ENCODE measurements at places on chromosomes 1 and 21. TPM values are rescaled to one million over a fixed set of nuclear protein-coding genes. Genes with fewer than 3 reads are reported as not detected.

The PAQR6 gene
- 1.6 TPM for total RNA-seq

The TENT5C gene
- 0.12 TPM for total RNA-seq

The AQP10 gene
- total RNA-seq, result not detected

The TBX19 gene
- 2.3 TPM for total RNA-seq

The CD160 gene
- total RNA-seq, result not detected

DNA sequence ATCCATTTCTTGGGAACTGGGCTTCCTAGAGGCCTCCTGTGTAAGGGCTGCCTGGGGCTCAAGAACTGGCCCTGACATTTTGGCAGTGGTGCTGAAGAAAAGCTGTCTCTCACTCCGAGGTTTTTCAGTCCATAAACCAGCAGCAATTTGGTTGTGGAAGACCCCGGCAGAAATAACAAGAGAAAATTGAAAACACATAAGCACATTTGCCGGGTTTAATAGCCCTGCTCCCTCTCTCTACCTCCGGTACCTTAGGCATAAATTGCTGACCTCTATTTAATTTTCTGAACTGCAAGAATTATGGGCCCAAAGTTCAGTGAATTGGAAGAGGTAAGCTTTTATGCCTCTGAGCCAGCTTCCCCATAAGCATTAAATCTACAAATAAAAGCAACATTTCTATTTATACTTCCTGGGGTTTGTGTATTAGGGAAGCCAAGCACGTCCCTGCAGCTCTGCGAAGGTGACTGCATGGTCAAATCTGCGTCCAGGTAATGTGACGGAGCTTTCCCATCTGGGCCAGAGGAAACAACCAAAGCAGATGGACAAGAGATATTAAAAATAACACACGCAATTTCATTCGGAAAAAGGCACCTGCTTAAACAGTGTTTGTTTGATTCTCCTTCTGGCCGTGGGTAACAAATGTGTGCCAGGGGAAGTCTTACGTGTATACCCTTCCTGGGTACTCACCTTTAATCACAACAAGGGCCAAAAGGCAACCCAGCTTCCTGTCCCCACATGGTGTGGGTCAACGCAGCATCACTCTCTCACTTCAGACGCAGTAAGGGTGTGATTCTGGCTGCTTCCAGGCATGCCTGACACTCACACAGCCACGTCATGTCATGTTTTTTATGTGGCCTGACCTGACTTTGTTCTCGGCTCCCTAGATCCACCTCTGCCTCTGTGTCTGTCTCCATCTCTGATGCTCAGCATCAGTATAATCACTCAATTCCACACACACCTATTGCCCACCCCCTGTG is 69.2 kb downstream of the PAPPA2 start:
- no peaks in the 10 kb centered on the region for H3K36me3 ChIP-seq
- H3K27me3 ChIP-seq, result no peaks in the 10 kb centered on the region
- H3K4me1 ChIP-seq, result no peaks in the 10 kb centered on the region
- H3K4me3 ChIP-seq, result no peak overlapping the region
- H3K27ac ChIP-seq, result no peak overlapping the region

DNA sequence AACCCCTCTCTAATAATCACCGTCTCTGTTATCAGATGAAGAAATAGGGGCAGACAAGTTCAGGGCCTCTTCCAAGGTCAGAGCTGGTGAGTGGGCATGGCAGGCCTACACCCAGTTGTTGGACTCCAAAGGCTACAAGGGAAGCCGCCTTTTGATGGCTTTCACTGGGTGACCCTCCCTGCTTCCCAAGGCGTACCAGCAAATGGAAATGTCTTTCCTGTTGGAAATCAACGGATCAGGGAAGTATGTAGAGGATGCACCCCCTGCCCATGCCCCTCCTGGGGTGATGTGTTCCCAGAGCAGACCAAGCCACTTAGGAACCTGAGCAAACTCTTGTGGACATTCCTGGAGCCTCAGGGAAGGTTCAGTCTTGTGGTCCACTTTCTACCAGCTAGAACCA is 47.4 kb downstream of the LGR6 start:
- H3K4me1 ChIP-seq, result peaks cover 3% of the 10 kb centered on the region
- DNase-seq, result no peak
- H3K4me3 ChIP-seq, result no peak overlapping the region
- no peaks in the 10 kb centered on the region for H3K27me3 ChIP-seq

DNA sequence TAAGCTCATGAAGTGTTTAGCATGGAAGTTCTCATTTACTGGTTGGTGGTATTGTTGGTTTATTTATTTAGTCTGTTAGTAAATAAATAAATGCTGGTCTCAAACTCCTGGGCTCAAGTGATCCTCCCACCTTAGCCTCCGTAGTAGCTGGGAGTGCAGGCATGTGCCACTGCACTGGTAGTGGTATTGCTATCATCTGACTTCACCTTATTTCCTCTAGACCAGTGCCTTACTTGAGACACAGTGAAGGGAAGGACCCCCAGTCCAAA is 1.4 kb upstream of the SLC2A1 start:
- H3K4me1 ChIP-seq, result peaks cover 16% of the 10 kb centered on the region
- DNase-seq, result no peak
- no peak overlapping the region for H3K27ac ChIP-seq
- H3K4me3 ChIP-seq, result no peak overlapping the region

DNA sequence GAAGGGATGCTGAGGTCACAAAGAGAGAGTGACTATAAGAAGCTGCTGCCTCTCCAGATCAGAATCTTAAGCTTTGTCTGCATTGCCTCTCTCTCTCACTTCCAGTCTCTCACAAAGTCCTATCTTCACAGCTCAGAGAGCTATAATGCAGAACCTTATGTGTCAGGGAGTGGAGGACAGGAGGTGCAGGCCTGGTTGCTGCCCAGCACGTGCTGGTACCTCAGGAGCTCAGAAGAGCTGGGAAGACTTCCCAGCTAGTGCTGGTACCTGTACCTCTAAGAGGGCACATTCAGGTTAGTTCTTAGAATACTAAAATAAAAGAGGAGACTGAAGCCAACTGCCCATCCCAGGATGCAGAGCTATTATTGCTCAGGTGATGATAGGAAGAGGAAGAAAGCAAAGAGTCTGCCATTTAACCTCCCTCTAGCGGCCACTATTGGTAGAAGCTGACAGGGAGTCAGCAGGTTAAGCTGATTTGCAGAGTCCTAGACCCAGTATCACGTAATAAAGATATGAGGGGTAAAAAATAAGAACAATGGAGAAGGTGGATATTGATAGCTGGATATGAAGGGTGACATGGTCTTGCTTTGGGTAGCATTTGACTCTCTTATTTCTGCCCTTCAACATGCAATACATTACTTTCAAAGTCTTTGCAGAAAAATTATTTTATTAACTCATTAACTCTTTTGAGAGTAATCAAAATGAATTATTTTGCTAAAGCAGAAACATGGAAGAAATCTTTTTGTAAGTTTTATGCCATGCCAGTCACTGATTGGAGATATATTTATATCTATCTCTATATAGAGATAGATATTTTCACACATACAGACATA is 138.1 kb upstream of the HMCN1 start:
- no peaks in the 10 kb centered on the region for H3K27me3 ChIP-seq
- H3K4me3 ChIP-seq, result no peak overlapping the region
- H3K36me3 ChIP-seq, result no peaks in the 10 kb centered on the region

GRCh38 chr1:55428944-55429931 is 214.1 kb upstream of the USP24 start:
- DNase-seq, result peak; percentile 99
- H3K4me1 ChIP-seq, result peaks cover 32% of the 10 kb centered on the region
- no peak overlapping the region for H3K4me3 ChIP-seq
- peak overlapping the region; percentile 93 for H3K27ac ChIP-seq
- no peaks in the 10 kb centered on the region for H3K36me3 ChIP-seq
- no peaks in the 10 kb centered on the region for H3K27me3 ChIP-seq

DNA sequence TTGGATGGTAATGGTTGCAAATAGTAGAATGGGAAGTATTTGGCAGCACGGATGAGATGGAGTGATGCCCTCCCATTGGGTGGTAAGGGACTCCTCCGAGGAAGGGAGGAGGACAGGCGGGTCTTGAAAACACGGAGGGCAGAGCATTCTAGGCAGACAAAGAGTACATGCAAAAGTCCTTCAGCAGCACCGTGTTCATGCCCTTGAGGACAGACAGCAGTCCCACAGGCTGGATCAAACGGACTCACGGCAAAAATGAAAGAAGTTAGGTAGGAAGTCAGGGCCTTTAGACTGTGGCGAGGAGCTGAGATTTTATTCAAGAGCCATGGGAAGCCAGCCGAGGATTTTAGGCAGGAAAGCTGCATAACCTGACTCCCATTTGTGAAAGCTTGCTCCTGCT is 253.9 kb downstream of the RHOU start:
- no peak overlapping the region for H3K4me3 ChIP-seq
- H3K36me3 ChIP-seq, result no peaks in the 10 kb centered on the region
- no peaks in the 10 kb centered on the region for H3K27me3 ChIP-seq
- H3K27ac ChIP-seq, result no peak overlapping the region
- DNase-seq, result no peak

GRCh38 chr1:244826712-244827111 is 8.7 kb upstream of the COX20 start:
- DNase-seq, result no peak
- H3K4me3 ChIP-seq, result no peak overlapping the region
- no peaks in the 10 kb centered on the region for H3K27me3 ChIP-seq
- no peaks in the 10 kb centered on the region for H3K4me1 ChIP-seq

- peak overlapping the region; percentile 33 for H3K27ac ChIP-seq
- peaks cover 13% of the 10 kb centered on the region for H3K4me1 ChIP-seq
- peak; percentile 72 for DNase-seq
These were observed 32.3 kb downstream of the CD160 start for GRCh38 chr1:145751491-145752037.

DNA sequence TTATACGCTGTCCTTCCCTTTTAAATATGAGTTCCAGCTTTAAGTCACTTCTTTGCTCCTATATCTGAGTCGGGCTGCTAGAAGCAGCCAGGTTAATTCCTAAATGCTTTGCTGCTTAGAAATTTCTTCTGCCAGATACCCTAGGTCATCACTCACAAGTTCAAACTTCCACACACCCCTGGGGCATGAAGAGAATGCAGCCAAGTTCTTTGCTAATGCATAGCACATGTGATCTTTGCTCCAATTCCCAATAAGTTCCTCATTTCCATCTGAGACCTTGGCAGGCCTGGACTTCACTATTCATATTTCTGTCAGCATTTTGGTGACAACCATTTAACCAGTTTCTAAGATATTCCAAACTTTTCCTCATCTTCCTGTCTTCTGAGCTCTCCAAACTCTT is 14.5 kb upstream of the APP start:
- H3K4me3 ChIP-seq, result no peak overlapping the region
- H3K4me1 ChIP-seq, result no peaks in the 10 kb centered on the region
- H3K27me3 ChIP-seq, result peaks cover 3% of the 10 kb centered on the region

- no peak overlapping the region for H3K4me3 ChIP-seq
- H3K4me1 ChIP-seq, result peaks cover 53% of the 10 kb centered on the region
- no peaks in the 10 kb centered on the region for H3K36me3 ChIP-seq
- peak; percentile 46 for DNase-seq
These were observed 5.0 kb upstream of the DUSP23 start for GRCh38 chr1:159775716-159776115.

DNA sequence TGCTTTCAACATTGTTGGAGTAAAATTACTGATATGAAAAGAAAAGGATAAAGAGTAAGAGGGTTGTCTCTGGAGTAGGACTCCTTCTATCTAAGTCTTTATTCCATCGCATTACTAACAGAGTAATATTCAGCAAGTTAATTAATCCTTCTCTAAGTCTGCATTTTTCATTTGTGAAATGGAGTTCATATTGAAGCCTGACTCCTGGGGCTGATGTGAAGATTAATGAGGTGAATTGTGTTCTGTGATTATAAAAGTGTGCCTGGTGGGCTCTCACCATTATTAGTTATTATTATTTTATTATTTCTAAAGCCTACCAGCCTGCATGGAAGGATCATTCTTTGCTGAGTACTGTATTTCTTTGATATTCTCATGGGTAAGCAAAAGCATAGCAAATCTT is 1096.7 kb downstream of the KCNT2 start:
- H3K27me3 ChIP-seq, result no peaks in the 10 kb centered on the region
- H3K4me1 ChIP-seq, result no peaks in the 10 kb centered on the region
- H3K36me3 ChIP-seq, result no peaks in the 10 kb centered on the region

DNA sequence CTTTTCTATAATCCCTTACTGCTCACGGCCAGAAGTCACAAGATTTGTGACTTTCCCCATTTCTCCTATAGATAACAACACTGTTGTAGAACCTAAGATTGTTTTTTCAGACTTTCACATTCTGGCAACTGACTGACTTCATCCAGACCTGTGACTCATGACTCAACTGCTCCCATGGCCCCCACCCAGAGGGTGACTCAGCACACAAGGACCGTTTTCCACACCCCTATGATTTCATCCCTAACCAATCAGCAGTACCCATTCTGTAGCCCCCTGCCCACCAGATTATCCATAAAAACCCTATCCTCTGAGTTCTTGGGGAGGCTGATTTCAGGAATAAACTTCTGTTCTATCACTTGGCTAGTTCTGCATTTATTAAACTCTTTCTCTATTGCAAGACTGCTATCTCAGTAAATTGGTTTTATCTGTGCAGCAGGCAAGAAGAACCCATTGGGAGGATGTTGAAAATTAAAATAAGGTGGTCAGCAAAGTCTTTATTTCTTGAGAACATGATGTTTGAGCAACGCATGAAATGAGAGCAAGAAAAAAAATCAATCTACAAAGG is 79.7 kb downstream of the NGF start:
- no peak overlapping the region for H3K27ac ChIP-seq
- H3K4me3 ChIP-seq, result no peak overlapping the region
- H3K36me3 ChIP-seq, result no peaks in the 10 kb centered on the region
- H3K27me3 ChIP-seq, result no peaks in the 10 kb centered on the region

DNA sequence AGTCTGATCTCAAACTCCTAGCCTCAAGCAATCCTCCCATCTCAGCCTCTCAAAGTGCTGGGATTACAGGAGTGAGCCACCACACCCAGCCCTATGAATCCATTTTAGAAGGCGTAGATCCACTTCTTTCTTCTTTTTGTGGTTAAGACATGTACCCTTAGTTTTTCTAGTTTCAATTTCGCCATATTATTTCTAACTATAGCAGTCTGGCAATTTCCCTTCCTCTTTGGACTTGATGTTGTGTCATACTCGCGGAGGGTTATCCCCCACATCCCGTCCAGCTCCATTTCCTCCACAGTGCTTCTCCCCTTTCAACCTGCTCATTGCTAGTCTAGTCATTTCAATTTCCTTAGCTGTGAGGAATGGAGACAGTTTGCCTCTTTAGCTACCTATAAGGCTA is 5.2 kb upstream of the LRRC8D start:
- peaks cover 5% of the 10 kb centered on the region for H3K4me1 ChIP-seq
- no peaks in the 10 kb centered on the region for H3K27me3 ChIP-seq
- no peak for DNase-seq
- no peaks in the 10 kb centered on the region for H3K36me3 ChIP-seq

Data from endothelial cell of umbilical vein (primary cell).